Stimulated activated CD8-positive, alpha-beta memory T cell treated with anti-CD3 and anti-CD28 coated beads, Interleukin-2, amount 100 ng/mL, for 1 hour (primary cell): ENCODE measurements at places on chromosomes 16 and 17.

GRCh38 chr17:70344386-70345060 is 175.2 kb downstream of the KCNJ2 start:
- DNase-seq, result no peak

DNA sequence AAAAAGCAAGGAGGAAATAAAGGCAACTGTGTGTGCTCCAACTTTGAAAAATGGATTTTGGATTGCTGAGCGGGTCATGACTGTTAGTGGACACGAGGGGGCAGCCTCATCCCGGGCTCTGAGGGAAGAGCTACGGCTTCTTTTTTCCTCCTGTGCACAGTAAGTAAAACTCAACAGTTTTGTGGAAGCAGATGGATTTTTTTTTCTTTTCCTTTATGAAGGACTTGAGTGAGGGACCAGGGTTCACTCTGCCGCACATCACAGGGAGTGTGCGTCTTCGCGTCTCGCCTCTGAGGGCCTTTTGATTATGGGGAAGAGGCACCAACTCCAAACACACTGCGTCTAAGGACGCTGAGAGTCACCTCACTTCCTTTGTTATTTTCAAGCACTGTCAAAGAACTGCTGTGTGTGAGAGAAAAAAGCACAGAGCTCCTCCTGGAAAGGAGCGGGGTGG is 80.3 kb upstream of the GOT2 start:
- no peak for DNase-seq

DNA sequence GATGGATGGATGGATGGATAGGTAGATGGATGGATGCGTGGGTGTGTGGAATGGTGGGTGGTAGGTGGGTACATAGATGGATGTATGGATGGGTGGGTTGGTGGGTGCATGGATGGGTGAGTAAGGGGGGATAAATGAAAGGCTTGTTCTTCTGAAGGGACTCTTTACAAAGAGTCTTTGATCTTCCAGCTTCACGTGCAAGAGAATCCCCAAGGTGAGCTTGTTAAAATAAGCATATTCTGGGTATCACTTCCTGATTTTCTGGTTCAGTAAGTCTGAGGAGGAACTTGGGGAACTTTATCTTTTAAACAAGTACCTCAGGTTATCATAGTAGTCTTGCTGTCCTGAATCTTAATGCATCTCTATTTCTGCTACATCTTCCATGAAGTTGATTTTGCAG is 639.1 kb downstream of the MAF start:
- no peak for DNase-seq

- no peak for DNase-seq
These were observed 19.6 kb upstream of the RIPOR1 start for GRCh38 chr16:67509016-67509415.

- no peak for DNase-seq
These were observed 2.3 kb upstream of the PYDC1 start for GRCh38 chr16:31219154-31219741.

- no peak for DNase-seq
These were observed 5.6 kb upstream of the ADAM11 start for GRCh38 chr17:44752953-44753861.

DNA sequence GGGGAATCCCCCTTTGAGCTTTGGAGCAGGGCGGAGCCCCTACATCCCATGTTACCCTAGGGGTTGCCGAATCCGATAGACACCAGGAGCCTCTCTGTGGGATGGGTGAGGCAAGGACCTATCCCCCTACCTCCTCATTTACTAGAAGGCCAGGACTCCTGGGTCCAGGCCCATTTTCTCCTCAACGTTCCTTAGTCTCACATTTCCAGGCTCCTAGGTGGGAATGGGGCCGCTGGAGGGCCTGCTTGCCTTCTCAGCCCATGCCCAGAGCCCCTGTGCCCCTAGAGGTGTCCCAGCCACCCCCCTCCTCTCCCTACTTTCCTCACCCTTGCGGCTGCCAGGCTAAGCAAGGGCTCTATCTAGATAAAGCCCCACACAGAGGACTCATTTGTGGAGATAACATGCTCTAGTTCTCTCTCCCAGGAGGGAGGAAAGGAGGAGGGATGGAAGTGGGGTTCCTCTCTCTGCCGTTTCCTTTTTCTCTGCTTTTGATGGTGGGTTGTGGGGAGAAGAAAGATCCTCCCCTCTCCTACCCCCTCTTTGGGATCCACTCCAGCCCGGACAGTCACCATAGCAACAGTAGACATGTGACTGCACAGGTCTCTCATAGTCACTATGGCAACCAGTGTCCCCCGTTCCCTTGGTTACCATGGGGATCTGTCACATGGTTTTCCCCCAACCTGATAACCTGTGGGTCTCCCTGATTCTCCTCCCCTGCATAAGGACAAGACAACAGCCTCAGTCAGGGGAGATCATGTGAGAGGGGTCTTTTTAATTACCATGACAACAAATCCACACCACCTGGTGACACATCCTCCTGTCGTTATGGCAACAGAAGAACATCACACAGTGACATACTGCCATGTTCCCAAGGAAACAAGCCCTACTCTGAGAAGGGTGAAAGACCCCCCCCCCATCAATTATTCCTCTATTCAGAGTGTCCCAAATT is 5.2 kb downstream of the CACNA1G start:
- no peak for DNase-seq

DNA sequence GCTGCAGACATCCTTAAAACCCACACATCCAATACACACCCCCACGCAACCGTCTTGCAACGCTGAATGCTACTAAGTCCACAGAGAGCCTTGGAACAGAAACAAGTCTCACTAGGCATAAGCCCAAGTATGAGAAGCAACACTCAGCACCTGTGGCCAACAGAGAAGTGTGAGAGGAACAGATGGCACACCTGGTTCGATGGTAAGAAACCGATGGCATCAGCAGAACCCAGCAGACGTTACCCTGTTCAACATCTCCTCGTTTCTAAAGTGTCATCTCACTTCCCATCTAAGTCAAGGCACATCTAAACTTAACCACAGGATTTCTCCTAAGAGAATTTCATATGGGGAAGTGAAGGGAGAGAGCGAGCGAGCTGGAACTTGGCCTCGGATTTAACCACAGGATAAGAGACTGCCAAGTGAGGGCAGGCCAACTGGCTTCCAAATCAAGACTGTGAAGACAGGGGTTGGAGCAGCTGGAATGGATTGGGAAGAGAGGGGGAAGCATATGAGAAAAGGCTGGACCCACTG is 41.0 kb downstream of the NXPH3 start:
- DNase-seq, result no peak

GRCh38 chr16:81461243-81461642 is 16.6 kb downstream of the CMIP start:
- no peak for DNase-seq

GRCh38 chr17:74160656-74161502 is 42.6 kb upstream of the RPL38 start:
- no peak for DNase-seq

DNA sequence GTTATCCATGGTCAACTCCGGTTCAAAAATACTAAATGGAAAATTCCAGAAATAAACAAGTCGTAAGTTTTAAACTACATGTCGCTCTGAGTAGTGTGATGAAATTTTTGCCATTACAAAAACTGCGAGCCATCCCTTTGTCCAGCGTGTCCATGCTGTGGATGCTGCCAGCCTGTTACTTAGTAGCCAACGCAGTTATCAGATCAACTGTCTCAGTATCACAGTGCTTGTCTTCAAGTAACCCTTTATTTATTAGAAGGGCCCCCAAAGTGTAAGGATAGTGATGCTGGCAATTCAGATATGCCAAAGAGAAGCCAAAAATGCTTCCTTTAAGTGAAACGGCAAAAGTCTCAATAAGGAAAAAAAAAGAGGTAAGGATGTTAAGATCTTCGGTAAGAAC is 23.9 kb downstream of the SNN start:
- DNase-seq, result no peak

DNA sequence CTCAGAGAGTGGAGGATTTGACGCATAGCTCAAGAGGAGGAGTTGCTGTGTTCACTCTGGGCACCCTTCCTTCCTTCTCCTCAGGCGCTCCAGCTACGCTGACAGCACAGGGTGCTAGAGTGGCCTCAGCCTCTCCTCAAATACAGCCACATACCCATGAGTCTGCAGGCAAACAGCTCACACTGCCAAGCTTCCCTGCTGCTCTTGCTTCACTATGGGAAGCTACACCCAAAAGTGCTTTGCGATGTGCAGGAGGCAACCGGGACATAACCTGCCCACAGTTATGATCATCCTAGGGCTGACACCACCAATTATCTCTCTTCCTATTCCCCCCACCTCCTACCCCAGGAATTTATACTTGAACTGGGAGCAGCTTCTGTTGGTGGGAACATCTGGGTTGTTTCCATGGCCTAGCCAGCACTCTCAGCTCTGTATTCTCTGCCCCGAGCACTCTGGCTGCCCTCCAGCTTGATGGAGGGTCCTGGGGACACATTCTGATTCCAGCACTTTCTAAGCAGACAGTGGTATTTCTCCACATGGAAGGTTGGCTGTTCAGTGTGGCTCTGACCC is 40.3 kb upstream of the SREBF1 start:
- DNase-seq, result no peak

- DNase-seq, result no peak
These were observed 859.1 kb upstream of the GOT2 start for GRCh38 chr16:59593194-59593661.

DNA sequence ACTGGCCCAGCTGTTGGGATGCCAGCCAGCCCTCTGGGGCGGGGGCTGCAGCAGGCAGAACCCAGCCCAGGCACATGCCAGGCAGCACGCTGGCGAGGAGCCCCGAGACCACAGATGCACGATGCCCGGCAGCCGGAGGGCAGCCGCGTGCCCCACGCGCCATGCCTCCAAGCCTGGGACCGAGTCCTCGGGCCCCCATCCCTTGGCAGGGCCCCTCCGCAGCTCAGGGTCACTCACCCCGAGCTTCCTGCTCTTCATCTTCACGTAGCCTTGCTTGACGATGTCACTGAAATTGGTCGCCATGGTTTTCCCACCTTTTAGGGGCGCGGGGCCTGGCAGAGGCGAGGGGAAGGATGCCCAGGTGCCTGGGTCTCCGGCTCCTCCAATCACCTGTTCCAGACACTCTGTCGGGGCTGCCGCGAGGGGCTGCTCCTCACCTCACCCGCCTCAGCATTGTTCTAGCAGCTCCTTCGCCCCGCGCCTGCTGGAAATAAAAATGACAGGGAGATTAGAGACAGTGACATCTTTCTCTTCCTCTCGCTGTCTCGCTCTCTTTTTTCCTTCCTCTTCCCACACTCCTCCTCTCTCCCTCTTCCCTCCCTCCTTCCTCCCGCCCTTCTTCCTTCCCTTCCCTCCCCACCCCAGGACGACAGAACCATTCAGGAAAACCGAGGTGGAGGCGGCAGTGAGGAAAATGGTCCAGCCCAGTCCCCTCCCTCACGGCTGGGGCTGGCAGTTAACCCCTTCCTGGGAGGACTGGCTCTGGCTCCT is 6.9 kb downstream of the DOK4 start:
- DNase-seq, result no peak
